ENCODE measurements at places on chromosomes 3 and 15. TPM values are rescaled to one million over a fixed set of nuclear protein-coding genes. Genes with fewer than 3 reads are reported as not detected.
A peak's percentile ranks its signal among the peaks of the same experiment; 100 is the strongest.

Gene GABRB3
- not detected for total RNA-seq

DNA sequence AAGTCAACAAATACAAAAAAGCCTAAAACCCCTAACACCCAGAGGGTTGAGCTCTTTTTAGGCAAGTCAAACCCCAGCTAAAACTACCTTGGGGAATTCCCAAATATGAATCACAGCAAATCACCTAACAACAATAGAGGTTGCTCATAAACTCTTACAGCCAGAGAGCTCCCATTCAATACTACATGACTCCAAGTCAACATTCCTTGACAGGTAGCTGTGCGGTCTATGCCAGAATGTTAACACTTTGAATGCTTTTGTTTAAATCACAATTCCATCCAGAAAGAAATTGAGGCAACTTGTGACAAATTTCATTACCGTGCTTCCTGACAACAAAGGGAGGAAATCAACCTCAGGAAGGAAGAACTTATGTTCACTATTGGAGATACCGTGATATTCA is 7.5 kb upstream of the UACA start:
- peaks cover 2% of the 10 kb centered on the region for H3K4me1 ChIP-seq
- H3K27me3 ChIP-seq = peaks cover 2% of the 10 kb centered on the region
- no peak overlapping the region for H3K4me3 ChIP-seq
- DNase-seq = no peak
- no peak overlapping the region for H3K27ac ChIP-seq

DNA sequence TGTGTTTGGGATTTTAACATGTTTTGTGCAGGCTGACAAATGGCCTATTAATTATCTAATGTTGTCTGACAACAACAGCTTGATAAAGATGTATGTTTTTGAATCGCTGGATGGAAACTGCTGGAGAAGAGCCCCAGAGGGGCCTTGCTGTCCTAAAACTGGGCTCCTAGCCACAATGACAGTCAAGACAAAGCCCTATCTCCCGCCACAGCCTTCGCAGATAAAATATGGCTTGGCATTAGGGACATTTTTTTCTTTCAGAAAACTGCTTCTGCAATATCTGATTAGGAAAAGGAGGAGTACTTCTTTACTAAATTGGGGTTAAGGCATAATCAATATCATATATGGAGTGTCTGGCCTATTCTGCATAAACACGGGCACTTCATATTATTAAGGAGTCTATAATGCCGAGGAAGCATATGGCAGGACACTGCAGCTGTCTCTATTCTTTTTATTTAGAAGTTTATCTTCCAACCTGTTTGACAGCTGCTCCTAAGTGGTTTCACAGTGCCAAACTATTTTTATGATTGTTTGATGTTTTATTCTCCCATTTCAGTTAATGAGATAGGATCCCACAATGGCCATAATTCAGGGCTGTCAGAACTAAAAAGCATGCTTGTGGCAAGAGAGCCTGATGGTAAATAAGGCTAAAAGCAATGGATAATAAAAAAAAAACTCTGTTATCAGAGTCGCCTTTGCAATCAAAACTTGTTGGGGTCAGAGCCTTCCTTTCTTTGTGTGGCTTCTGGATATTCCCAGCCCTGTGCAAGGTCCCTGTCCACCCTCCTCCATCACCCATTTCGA is 210.1 kb downstream of the MECOM start:
- no peaks in the 10 kb centered on the region for H3K36me3 ChIP-seq
- DNase-seq = no peak
- H3K27ac ChIP-seq = no peak overlapping the region
- H3K4me1 ChIP-seq = no peaks in the 10 kb centered on the region
- H3K4me3 ChIP-seq = no peak overlapping the region

DNA sequence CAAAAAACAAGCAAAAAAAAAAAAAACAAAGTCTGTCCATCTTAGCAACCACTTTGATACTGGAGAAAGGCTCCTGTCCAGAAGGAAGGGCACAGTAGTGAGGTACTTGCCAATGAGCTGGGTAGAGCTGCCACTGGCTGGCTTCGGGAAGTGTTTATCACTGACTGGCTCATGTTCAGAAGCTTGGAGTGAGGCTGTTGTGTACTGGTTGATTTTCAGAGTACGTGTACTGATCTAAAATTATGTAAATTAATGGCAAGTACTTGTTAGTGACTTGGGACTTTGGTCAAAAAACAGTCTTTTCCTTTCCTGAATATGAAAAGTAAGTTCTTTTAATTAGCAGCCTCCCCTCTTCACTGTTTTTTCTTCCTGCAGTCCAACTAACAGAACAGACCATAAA is 979 bp upstream of the ZNF621 start:
- DNase-seq = peak; percentile 10
- no peaks in the 10 kb centered on the region for H3K27me3 ChIP-seq
- no peak overlapping the region for H3K4me3 ChIP-seq
- peaks cover 9% of the 10 kb centered on the region for H3K36me3 ChIP-seq

- no peaks in the 10 kb centered on the region for H3K36me3 ChIP-seq
- H3K4me3 ChIP-seq = no peak overlapping the region
- peaks cover 7% of the 10 kb centered on the region for H3K4me1 ChIP-seq
- H3K27me3 ChIP-seq = peaks cover 3% of the 10 kb centered on the region
- no peak for DNase-seq
Observed at GRCh38 chr15:99987119-99987506, 253.9 kb upstream of the LYSMD4 start.

DNA sequence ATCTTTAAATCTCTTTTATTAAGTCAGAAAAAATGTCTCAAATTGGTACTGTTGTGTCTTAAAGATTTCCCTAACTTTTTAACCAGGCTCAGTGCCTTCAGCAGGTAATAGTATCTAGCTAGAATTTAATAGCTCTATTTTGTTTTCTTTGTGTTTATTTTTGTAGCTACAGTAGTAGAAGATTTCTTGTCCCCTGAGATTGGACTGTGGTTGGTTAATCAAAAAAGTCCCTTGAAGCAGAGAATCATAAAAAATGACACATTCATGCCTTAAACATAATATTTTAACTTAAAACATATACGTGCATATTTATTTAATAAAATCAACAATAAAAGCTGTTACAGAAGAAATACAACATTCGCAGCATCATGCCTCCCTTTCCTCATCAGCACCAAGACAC is 102.8 kb downstream of the EEFSEC start:
- no peaks in the 10 kb centered on the region for H3K4me1 ChIP-seq
- H3K27ac ChIP-seq = no peak overlapping the region
- no peaks in the 10 kb centered on the region for H3K27me3 ChIP-seq
- H3K36me3 ChIP-seq = no peaks in the 10 kb centered on the region
- DNase-seq = no peak

- H3K27ac ChIP-seq = no peak overlapping the region
- H3K4me1 ChIP-seq = no peaks in the 10 kb centered on the region
- DNase-seq = no peak
- no peak overlapping the region for H3K4me3 ChIP-seq
- no peaks in the 10 kb centered on the region for H3K27me3 ChIP-seq
Observed at GRCh38 chr15:44516436-44516835, 20.5 kb upstream of the EIF3J start.

Gene SCAANT1
- not detected for total RNA-seq

DNA sequence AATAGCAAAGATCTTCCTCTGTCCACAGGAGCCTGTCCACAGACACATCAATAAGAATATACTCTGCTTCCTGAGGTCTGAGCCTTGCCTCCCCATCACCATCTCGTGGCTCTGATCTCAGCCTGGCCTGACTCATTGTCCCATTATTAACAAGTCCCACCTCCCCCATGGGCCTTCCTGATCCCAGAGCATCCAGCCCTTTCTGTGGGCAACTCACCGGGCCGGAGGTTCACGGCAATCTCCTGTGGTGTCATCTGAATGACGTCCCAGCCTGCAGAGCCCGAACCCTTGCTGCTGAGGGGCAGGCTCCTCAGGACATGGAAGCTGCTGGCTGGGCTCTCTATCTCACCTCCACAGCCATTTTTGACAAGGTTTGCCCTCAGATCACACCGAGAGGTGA is 28.1 kb downstream of the ITGB5 start:
- DNase-seq = no peak
- H3K27ac ChIP-seq = no peak overlapping the region
- H3K4me1 ChIP-seq = no peaks in the 10 kb centered on the region
- H3K36me3 ChIP-seq = no peaks in the 10 kb centered on the region
- H3K27me3 ChIP-seq = no peaks in the 10 kb centered on the region
- no peak overlapping the region for H3K4me3 ChIP-seq

- no peaks in the 10 kb centered on the region for H3K27me3 ChIP-seq
- no peak overlapping the region for H3K27ac ChIP-seq
- H3K4me1 ChIP-seq = peaks cover 22% of the 10 kb centered on the region
- H3K4me3 ChIP-seq = no peak overlapping the region
- no peak for DNase-seq
Observed at GRCh38 chr3:40717471-40717870, 192.7 kb downstream of the ZNF621 start.

DNA sequence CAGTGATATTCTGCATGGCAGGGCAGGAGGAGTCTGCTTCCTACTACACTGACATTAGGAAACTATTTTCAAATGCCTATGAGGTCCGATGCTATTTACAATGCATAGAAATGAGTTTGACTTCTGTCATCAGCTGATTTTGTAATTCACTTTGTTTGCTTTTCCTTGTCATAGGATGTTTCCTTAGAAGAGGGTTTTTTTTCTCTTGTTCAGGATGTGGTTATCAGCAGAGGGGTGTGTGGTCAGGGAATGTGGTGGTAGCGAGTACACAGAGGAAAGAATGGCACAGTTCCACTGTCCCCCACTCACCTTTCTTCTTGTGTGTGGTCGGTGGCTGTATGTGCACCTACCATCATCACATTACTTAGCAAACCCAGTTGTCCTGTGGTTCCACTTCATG is 231.5 kb downstream of the LRTM1 start:
- H3K27ac ChIP-seq = no peak overlapping the region
- H3K4me3 ChIP-seq = no peak overlapping the region
- H3K27me3 ChIP-seq = no peaks in the 10 kb centered on the region
- no peaks in the 10 kb centered on the region for H3K4me1 ChIP-seq

Gene DOCK3
- total RNA-seq = 1.7 TPM

- no peak for DNase-seq
- peaks cover 6% of the 10 kb centered on the region for H3K36me3 ChIP-seq
- peak overlapping the region; percentile 51 for H3K4me3 ChIP-seq
- peaks cover 33% of the 10 kb centered on the region for H3K4me1 ChIP-seq
- H3K27me3 ChIP-seq = no peaks in the 10 kb centered on the region
Observed at GRCh38 chr15:75449585-75450306, 1.7 kb downstream of the SIN3A start.

DNA sequence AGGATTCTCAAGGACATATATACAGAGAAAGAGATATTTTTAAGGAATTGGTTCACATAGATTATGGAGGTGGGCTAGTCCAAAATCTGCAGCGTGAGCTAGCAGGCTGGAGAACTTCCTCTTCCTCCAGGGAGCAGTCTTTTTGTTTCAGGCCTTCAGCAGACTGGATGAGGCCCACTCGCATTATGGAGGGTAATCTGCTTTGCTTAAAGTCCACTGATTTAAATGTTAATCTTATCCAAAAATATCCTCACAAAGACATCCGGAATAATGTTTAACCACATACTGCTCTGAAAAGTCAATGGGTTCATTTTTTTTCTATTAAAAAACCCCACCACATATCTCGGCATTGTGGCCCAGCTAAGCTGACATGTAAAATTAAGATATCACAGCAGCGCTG is 22.2 kb upstream of the NRROS start:
- no peak overlapping the region for H3K27ac ChIP-seq
- no peak overlapping the region for H3K4me3 ChIP-seq
- H3K27me3 ChIP-seq = no peaks in the 10 kb centered on the region
- peaks cover 29% of the 10 kb centered on the region for H3K4me1 ChIP-seq

DNA sequence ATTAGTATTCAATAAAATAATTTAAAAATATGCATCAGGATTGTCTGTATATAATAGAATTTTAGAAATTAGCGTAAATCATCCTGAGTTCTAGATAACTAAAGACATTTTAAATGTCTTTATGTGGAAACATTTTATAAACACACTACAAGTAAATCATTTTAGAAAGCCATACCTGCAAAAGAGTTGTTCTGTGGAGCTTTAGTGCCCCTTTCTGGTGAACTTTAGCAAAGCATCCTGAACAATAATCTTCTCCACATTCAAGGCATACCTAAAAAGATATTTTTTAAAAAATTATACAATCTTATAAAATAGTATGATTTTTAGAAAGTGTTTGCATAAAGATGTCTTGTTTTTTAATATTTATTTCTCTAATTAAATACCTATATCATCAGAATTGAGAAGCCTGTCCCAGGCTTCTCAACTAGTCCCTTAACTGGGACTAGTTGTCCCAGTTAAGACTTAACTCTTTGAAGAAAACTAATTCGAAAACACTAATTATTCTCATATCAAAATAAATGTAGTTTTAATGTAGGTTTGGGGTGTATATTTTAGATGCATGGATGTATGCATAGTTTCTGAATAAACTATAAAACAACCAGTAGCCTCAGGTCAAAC is 29.7 kb downstream of the ZBBX start:
- H3K4me3 ChIP-seq = no peak overlapping the region
- no peaks in the 10 kb centered on the region for H3K4me1 ChIP-seq
- no peak for DNase-seq
- no peak overlapping the region for H3K27ac ChIP-seq

Gene RYR3
- not detected for total RNA-seq

Gene SCN11A
- 0.08 TPM for total RNA-seq

Gene CD47
- total RNA-seq = 226 TPM

GRCh38 chr3:156760333-156760732 is 65.8 kb upstream of the LEKR1 start:
- DNase-seq = no peak
- H3K27ac ChIP-seq = no peak overlapping the region
- no peaks in the 10 kb centered on the region for H3K36me3 ChIP-seq
- no peak overlapping the region for H3K4me3 ChIP-seq

Gene SORD
- total RNA-seq = 5.7 TPM

Gene SECISBP2L
- 97.7 TPM for total RNA-seq

DNA sequence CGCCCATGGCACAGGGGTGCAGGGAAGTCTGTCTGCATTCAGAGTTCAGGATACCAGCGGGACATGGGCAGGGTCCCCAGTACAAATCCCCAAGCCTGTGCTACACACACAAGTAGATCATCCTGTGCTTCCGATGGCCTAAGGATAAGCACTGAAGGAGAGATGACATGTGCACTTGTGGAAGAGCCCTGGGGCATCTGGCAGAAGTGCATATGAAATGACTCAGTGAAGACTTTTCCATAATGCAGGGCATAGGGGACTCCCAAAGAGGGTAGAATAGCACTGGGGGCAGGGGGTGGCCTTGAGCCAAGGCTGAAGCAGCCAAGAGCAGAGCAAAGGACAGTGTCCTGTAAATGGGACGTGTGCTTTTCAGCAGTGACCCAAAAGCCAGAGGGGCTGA is 22.9 kb downstream of the ADAMTS17 start:
- DNase-seq = no peak
- no peak overlapping the region for H3K4me3 ChIP-seq
- H3K27ac ChIP-seq = no peak overlapping the region
- H3K27me3 ChIP-seq = no peaks in the 10 kb centered on the region
- no peaks in the 10 kb centered on the region for H3K36me3 ChIP-seq

Gene FMN1
- total RNA-seq = 2.2 TPM

- H3K4me3 ChIP-seq = peak overlapping the region; percentile 96
- peaks cover 3% of the 10 kb centered on the region for H3K36me3 ChIP-seq
- peak overlapping the region; percentile 82 for H3K27ac ChIP-seq
- no peaks in the 10 kb centered on the region for H3K27me3 ChIP-seq
- H3K4me1 ChIP-seq = peaks cover 11% of the 10 kb centered on the region
- DNase-seq = no peak
Observed at GRCh38 chr15:41115161-41115651, 874 bp downstream of the INO80 start.
